ENCODE measurements at places on chromosomes 4 and X. TPM values are rescaled to one million over a fixed set of nuclear protein-coding genes. Genes with fewer than 3 reads are reported as not detected.

The TMSB15A gene
- not detected for total RNA-seq

The DMP1 gene
- total RNA-seq, result not detected

The NEUROG2 gene
- not detected for total RNA-seq

The RRH gene
- not detected for total RNA-seq

The COQ2 gene
- 18.0 TPM for total RNA-seq

DNA sequence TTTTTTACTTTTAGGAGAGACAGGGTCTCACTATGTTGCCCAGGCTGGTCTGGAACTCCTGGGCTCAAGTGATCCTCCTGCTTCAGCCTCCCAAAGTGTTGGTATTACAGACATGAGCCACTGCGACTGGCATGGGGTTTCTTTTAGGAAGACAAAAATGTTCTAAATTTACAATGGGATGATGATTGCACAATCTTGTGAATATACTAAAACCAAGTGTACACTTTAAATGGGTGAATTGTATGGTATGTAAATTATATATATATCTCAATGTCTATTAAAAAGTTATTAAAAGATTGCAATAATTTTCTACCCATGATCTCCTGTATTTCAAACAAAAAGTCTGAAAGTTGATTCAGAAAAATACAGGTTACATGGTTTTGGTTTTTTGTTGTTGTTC, 9.1 kb upstream of the MAGIX start:
- no peaks in the 10 kb centered on the region for H3K27me3 ChIP-seq
- H3K4me3 ChIP-seq, result no peak overlapping the region
- DNase-seq, result no peak
- H3K27ac ChIP-seq, result no peak overlapping the region

DNA sequence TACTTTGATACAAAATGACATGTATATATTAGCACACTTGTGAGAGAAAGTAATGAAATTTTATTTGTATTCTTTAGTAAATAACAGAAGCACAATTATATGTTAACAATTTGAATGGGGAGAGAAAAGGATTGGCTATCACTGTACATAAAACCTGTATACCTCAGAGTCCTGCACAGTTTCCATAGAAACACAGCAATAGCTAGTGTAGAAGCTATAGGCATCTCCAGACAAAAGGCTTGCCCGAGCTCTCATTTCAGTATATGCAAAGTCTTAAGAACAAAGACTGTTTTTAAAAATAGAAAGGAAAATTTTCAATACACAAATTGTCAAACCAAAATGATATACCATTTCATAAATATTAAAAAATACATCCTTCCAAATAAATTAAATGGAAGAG, 38.5 kb downstream of the GPM6A start:
- peaks cover 9% of the 10 kb centered on the region for H3K4me1 ChIP-seq
- no peak overlapping the region for H3K27ac ChIP-seq
- no peak for DNase-seq
- no peaks in the 10 kb centered on the region for H3K36me3 ChIP-seq
- no peaks in the 10 kb centered on the region for H3K27me3 ChIP-seq
- H3K4me3 ChIP-seq, result no peak overlapping the region

DNA sequence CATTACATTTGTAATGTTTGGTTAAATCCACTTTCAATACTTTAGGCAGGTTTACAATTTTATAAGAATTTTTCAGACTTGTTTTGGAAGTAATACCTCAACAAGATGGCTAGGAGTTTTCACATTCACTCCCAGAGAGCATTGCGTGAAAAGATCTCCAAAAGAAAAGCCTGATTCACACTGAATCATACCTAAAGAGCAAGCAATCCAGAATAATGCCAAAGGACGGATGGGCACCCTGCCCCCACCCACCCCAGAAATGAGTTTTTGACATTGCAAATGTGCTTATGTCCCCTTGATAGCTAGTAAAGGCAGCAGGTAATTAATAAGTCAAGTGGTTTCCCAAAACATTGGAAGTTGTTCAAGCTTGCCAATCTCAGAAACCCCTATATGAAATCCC, 557.7 kb upstream of the TENM3 start:
- peak overlapping the region; percentile 32 for H3K27ac ChIP-seq
- H3K36me3 ChIP-seq, result peaks cover 7% of the 10 kb centered on the region
- no peaks in the 10 kb centered on the region for H3K27me3 ChIP-seq
- DNase-seq, result peak; percentile 59
- H3K4me1 ChIP-seq, result peaks cover 14% of the 10 kb centered on the region
- H3K4me3 ChIP-seq, result peak overlapping the region; percentile 7

DNA sequence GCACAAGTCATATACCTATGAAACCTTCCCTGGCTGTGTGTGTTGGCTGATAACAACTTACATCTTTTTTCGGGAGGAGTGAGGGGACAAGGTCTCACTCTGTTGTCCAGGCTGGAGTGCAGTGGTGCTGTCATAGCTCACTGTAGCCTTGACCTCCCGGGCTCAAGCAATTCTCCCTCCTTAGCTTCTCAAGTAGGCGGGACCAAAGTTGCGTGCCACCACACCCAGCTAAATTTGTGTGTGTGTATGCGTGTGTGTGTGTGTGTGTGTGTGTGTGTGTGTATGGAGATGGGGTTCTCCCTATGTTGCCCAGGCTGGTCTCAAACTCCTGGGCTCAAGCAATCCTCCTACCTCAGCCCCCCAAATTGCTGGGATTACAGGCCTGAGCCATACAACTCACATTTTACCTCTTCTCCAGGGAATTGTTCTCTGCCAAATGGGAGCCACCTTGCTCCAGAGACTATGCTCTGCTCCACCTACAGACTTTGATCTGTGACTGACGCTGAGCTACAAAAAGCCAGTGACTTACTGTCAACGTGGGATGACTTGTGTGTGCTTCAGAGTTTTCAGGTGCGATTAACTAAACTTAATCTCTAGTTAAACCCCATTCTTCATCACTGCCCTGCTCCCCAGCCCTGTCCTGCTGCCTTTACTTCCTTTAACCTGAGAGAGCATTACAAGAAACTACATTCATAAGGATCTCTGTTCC, 2.0 kb upstream of the BEX4 start:
- no peak overlapping the region for H3K4me3 ChIP-seq
- H3K27ac ChIP-seq, result no peak overlapping the region
- no peak for DNase-seq
- peaks cover 38% of the 10 kb centered on the region for H3K27me3 ChIP-seq

DNA sequence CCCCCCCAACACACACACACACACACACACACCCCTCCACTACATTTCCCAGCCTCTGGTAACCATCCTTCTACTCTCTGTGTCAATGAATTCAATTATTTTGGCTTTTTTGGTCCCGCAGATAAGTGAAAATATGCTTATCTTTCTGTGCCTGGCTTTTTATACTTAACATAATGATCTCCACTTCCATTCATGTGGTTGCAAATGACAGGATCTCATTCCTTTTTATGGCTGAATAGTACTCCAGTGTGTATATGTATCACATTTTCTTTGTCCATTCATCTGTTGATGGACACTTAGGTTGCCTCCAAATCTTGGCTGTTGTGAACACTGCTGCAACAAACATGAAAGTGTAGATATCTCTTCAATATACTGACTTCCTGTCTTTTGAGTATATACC, 59.8 kb downstream of the PDLIM5 start:
- DNase-seq, result no peak
- no peaks in the 10 kb centered on the region for H3K27me3 ChIP-seq
- H3K4me3 ChIP-seq, result no peak overlapping the region
- peaks cover 47% of the 10 kb centered on the region for H3K4me1 ChIP-seq
- no peak overlapping the region for H3K27ac ChIP-seq
- H3K36me3 ChIP-seq, result peaks cover 21% of the 10 kb centered on the region

DNA sequence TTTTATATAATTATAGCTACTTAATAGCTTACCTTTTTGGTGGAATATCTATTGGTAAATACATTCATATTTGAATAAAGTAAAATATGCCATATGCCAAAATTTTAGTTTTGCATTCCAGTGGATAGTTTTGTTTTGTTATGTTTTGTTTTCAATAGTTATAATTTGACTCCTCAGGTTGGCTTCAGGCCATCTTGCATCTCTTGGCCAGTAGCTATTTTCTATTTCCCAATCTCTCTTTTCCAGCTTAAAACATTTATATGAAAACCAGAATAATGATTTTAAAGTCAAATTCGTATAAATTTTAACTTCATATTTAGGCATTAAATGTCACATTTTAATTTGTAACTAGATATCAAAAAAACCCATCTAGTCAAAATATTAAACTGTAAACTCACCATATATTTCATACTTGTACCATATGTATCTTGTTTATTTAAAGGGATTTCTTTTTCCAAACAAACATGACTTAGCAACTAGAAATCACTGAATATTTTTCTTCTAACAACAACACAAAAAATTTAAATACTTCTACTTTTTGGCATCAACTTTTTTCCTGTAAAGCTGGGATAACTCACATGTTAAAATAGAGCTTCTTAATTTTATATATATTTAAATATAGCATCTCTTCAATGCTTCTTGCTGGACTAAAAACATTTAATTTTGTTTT, 1209.6 kb downstream of the PCDH7 start:
- no peaks in the 10 kb centered on the region for H3K36me3 ChIP-seq
- DNase-seq, result peak; percentile 22
- H3K4me3 ChIP-seq, result no peak overlapping the region
- no peaks in the 10 kb centered on the region for H3K4me1 ChIP-seq

- peaks cover 68% of the 10 kb centered on the region for H3K36me3 ChIP-seq
- no peak overlapping the region for H3K4me3 ChIP-seq
- peak overlapping the region; percentile 47 for H3K27ac ChIP-seq
These were observed 6.3 kb downstream of the PLP2 start for GRCh38 chrX:49177873-49178480.

DNA sequence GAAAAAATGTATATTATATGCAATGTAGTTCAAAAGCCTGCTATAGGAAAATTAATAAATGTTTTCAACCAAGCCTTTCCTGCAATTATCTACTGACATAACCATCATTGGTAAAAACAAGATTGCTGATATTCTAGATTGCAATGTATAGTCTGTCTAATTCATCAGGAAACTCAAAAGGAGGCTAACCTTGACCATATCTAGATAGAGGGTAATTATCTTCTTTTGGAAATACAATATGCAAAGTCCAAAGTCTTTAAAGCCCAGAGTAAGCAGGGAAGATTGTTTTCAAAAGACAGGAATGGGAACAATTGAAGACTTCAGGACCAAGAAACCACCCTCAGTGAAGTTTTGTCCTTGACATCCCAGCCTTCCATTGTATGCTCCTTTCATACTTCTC, 123.1 kb upstream of the GLRA2 start:
- H3K27me3 ChIP-seq, result no peaks in the 10 kb centered on the region
- H3K36me3 ChIP-seq, result no peaks in the 10 kb centered on the region
- no peak for DNase-seq
- H3K4me3 ChIP-seq, result no peak overlapping the region

DNA sequence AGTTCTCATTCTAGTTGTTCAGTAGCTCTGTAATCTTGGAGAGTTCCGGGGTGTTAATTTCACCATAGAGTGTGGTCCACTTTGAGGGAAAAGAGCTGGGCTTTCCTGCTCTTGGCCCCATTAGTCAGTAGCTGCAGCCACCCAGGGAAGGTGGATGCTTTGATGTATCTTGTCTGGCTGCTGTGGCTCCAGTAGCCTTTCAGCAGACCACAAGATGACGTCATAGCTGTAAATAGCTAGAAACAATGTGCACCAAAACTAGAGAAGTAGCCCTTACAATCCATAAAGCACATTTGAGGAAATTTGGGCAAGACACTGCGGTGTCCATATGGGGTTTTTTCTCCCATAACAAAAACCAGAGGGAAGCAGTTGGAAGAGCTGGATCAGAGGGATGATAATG, 32.9 kb upstream of the PRPS2 start:
- no peaks in the 10 kb centered on the region for H3K4me1 ChIP-seq
- no peak for DNase-seq
- H3K4me3 ChIP-seq, result no peak overlapping the region
- no peaks in the 10 kb centered on the region for H3K36me3 ChIP-seq
- H3K27ac ChIP-seq, result no peak overlapping the region

GRCh38 chrX:41005445-41005992, 79.7 kb upstream of the USP9X start:
- H3K27me3 ChIP-seq, result peaks cover 83% of the 10 kb centered on the region
- no peak overlapping the region for H3K4me3 ChIP-seq
- no peak overlapping the region for H3K27ac ChIP-seq
- no peaks in the 10 kb centered on the region for H3K36me3 ChIP-seq
- no peak for DNase-seq

DNA sequence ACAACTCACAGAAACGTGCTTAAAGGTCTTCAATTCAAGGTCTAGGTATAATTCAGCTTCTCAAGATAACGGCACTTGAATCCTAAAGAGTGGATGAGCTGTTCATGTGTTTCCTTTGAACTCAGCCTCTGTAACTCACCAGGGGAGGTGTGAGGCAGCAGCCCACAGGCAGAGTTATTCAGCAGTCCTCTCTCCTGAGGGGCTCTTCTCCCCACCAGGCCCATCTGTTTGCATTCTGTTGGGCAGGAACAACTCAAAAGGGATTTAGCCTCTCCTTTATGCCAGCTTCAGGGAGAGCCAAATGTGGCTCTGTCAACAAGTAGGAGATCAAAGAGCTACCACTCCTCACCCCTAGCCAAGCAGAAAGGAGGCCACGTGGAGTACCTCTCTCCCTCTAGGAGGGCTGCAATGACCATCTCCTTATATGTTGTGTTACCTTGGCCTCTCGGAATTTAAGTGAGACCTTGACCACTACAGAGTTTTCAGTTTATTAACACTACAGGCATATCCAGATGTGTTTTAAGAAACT, 151.2 kb downstream of the SPATA18 start:
- no peak overlapping the region for H3K4me3 ChIP-seq
- H3K27ac ChIP-seq, result no peak overlapping the region

DNA sequence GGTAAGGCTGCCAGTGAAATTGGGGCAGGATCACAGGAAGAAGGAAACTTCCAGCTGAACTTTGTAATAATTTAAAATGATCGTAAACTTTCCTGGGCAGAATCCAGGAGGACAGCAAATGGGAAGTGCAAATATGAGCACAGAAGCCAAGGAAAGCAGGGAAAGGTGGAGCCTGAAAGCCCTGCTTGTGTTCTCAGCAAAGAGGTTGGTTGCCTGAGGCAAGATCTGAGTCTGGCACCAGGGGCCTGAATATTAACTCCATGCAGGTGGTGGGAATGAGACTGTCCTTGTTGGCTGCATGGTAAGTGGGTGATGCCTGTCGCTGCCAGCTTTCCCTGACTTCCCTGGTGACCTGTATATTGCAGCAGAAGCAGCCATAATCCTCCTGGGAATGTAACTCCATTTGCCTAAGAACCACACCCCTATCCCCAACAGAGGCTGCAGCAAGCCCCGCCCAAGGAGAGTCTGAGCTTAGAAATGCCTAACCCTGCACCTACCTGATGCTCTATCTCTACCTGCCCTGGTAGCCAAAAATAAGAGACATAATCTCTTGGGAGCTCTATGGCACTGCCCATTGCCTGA, 132.0 kb upstream of the HDX start:
- no peak for DNase-seq
- H3K27me3 ChIP-seq, result no peaks in the 10 kb centered on the region
- no peak overlapping the region for H3K4me3 ChIP-seq
- H3K27ac ChIP-seq, result no peak overlapping the region
- H3K4me1 ChIP-seq, result no peaks in the 10 kb centered on the region
